Naive thymus-derived CD4-positive, alpha-beta T cell (primary cell): ENCODE measurements at places on chromosomes 3 and 15. TPM values are rescaled to one million over a fixed set of nuclear protein-coding genes. Genes with fewer than 3 reads are reported as not detected.

MOBP gene
- total RNA-seq = not detected

NR1D2 gene
- 53.0 TPM for total RNA-seq

NMNAT3 gene
- total RNA-seq = 7.4 TPM

NR2E3 gene
- total RNA-seq = not detected

PPP1R14D gene
- total RNA-seq = not detected

NRROS gene
- 14.2 TPM for total RNA-seq

DET1 gene
- 16.0 TPM for total RNA-seq

ROPN1 gene
- total RNA-seq = not detected in 2 replicates

CCDC54 gene
- not detected for total RNA-seq
